ENCODE measurements at places on chromosomes 1 and 21. TPM values are rescaled to one million over a fixed set of nuclear protein-coding genes. Genes with fewer than 3 reads are reported as not detected.

GRCh38 chr21:41211060-41211805 is 43.3 kb downstream of the BACE2 start:
- H3K27ac ChIP-seq = no peak overlapping the region
- H3K36me3 ChIP-seq = no peaks in the 10 kb centered on the region
- H3K4me1 ChIP-seq = peaks cover 6% of the 10 kb centered on the region
- no peak for DNase-seq
- no peaks in the 10 kb centered on the region for H3K27me3 ChIP-seq

The ANKRD34A gene
- 0.87 TPM for total RNA-seq

GRCh38 chr1:25794325-25794724 is 5.7 kb upstream of the SELENON start:
- H3K4me3 ChIP-seq = no peak overlapping the region
- peaks cover 4% of the 10 kb centered on the region for H3K4me1 ChIP-seq
- no peaks in the 10 kb centered on the region for H3K36me3 ChIP-seq

DNA sequence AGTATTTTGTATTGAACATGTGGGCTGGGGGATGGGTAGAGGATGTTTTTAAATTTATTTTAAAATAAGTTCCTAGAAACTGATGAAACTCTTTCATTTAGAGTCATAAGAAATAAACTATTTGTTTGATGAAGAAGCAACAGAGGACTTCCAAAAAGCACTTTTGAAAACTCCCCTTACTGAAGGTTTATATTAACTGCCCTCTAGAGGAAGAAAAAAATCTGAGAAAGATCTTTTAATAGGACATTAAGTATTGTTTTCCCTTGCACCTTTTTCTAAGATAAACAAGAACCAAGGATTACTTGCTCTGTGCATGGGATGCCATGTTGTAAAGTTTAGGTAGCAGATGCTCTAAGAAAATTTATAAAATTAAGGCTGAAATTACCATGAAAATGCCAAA is 14.1 kb downstream of the DISP1 start:
- peak overlapping the region; percentile 83 for H3K27ac ChIP-seq
- no peaks in the 10 kb centered on the region for H3K36me3 ChIP-seq
- no peaks in the 10 kb centered on the region for H3K27me3 ChIP-seq
- no peak for DNase-seq
- peaks cover 10% of the 10 kb centered on the region for H3K4me1 ChIP-seq
- H3K4me3 ChIP-seq = no peak overlapping the region

The MPZ gene
- 1,761 TPM for total RNA-seq

DNA sequence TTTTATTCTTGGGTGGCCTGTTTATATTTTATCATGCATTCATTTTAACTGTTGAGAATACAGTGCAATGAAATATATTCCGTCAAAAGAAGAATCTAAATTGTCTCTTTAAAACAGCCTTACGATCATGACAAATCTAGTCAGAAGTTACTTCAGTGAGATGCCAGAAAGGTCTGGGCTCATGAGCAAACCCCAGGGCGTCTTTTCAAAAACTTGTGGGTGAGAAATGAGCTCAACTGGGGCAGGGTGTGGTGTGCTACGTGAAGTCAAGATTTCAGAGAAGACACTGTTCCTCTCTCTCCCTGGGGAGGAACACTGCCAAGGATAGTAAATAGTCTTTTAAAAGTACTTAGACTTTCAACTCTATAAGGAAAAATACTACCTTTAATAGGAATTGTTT is 13.4 kb upstream of the UAP1 start:
- H3K36me3 ChIP-seq = no peaks in the 10 kb centered on the region
- DNase-seq = peak; percentile 78
- no peaks in the 10 kb centered on the region for H3K27me3 ChIP-seq
- peaks cover 6% of the 10 kb centered on the region for H3K4me1 ChIP-seq

DNA sequence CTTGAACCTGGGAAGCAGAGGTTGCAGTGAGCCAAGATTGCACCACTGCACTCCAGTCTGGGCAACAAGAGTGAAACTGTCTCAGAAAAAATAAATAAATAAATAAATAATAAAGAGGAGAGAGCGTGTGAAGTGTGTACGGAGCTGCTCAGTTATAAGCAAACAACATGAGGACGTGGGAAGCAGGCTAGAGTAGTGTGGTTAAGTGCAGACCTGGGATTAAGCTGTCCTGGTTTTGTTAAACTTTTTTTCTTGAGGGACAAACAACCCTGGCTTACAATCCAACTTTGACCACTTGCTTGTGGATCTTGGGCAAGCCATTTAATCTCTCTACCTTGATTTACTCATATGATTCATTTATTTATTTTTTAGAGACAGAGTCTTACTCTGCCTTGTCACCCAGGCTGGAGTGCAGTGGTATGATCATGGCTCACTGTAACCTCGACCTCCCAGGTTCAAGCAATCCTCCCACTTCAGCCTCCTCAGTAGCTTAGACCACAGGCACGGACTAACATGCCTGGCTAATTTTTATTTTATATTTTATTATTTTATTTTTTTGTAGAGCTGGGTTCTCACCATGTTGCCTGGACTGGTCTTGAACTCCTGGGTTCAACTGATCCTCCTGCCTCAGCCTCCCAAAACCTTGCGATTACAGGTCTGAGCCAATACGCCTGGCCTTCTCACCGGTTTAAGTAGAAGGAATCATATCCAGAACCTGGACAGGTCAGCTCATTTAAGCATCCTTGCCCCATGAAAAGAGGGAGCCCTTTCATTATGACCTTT is 52.7 kb downstream of the RPS6KA1 start:
- no peaks in the 10 kb centered on the region for H3K36me3 ChIP-seq
- no peak overlapping the region for H3K4me3 ChIP-seq
- no peak overlapping the region for H3K27ac ChIP-seq
- DNase-seq = no peak

GRCh38 chr21:30268608-30269197 is 14.0 kb downstream of the KRTAP24-1 start:
- H3K4me1 ChIP-seq = no peaks in the 10 kb centered on the region
- no peak overlapping the region for H3K27ac ChIP-seq
- DNase-seq = no peak
- H3K36me3 ChIP-seq = no peaks in the 10 kb centered on the region

GRCh38 chr21:44018813-44019567 is 6.9 kb downstream of the TRAPPC10 start:
- peaks cover 5% of the 10 kb centered on the region for H3K4me1 ChIP-seq
- H3K4me3 ChIP-seq = no peak overlapping the region
- no peak overlapping the region for H3K27ac ChIP-seq
- H3K36me3 ChIP-seq = no peaks in the 10 kb centered on the region

DNA sequence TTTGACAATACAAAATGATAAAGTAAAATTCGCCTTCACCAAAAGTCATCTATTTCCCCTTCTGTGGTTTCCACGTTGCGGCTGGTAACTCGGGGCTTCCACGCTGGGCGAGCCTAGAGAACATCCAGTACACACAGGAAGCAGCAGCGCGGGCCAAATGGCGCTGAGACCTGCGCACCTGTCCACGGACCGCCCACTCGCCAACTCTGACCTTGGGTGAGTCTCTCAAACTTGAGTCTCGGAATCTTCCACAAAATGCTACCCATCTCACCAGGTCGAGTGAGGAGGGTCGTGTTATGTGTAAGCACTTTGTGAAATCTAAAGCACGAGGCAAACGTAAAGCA is 820 bp upstream of the TTF2 start:
- peak overlapping the region; percentile 80 for H3K4me3 ChIP-seq
- no peaks in the 10 kb centered on the region for H3K36me3 ChIP-seq
- H3K27ac ChIP-seq = peak overlapping the region; percentile 80
- peaks cover 15% of the 10 kb centered on the region for H3K4me1 ChIP-seq
- peak; percentile 7 for DNase-seq

DNA sequence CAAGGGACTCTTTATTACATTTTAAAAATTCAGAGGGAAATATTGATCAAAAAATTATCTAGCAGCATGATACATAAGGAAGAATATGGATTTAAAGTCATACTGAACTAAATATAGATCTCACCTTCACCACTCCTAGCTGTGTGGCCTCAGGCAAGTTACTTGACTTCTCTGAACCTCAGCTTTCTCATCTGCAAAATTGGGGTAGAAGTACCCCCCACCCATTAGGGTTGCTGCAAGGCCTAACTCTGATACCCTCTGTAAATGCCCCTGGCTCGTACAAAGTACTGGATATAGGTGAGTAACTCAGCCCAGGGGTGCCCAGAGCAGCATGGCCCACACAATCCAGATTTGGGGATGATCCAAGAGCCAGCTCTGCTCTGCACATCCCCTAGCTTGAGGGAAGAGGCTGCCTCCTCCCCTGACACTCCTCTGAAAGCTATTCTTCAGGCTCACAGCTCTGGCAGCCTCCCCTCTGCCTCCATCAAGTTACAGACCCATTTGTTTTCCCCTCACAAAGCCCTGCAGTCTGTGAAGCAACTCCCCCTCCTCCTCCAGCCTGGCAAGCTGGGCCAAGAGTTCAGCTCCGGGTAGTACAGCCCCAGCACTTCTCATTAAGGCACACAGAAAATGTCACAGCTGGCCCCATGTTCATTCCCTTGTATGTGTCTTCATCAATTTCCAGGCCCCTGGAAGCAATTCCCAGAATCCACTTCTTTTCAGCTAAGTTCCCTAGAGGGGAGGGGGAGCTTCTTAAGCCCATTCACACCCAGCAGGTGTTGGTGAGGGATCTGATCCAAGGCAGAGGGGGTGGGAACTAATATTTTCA is 143.7 kb downstream of the PLPP3 start:
- H3K27ac ChIP-seq = peak overlapping the region; percentile 54
- DNase-seq = no peak
- H3K4me3 ChIP-seq = no peak overlapping the region
- H3K27me3 ChIP-seq = no peaks in the 10 kb centered on the region
- H3K36me3 ChIP-seq = no peaks in the 10 kb centered on the region

- no peaks in the 10 kb centered on the region for H3K36me3 ChIP-seq
These were observed 4.8 kb upstream of the COL6A1 start for GRCh38 chr21:45976701-45977311.

The NUF2 gene
- total RNA-seq = not detected

The PRKAA2 gene
- total RNA-seq = 11.6 TPM

- H3K4me1 ChIP-seq = no peaks in the 10 kb centered on the region
- DNase-seq = no peak
- no peak overlapping the region for H3K27ac ChIP-seq
- H3K36me3 ChIP-seq = no peaks in the 10 kb centered on the region
- no peak overlapping the region for H3K4me3 ChIP-seq
These were observed 94.5 kb downstream of the ROR1 start for GRCh38 chr1:63868268-63868781.

The SMIM34 gene
- total RNA-seq = not detected

GRCh38 chr21:45264146-45264911 is 23.4 kb downstream of the POFUT2 start:
- H3K27me3 ChIP-seq = no peaks in the 10 kb centered on the region
- no peaks in the 10 kb centered on the region for H3K4me1 ChIP-seq
- DNase-seq = no peak
- H3K27ac ChIP-seq = no peak overlapping the region

GRCh38 chr1:175078629-175079028 is 11.0 kb downstream of the TNN start:
- H3K4me3 ChIP-seq = no peak overlapping the region
- no peaks in the 10 kb centered on the region for H3K27me3 ChIP-seq
- H3K4me1 ChIP-seq = peaks cover 1% of the 10 kb centered on the region
- DNase-seq = no peak
- no peak overlapping the region for H3K27ac ChIP-seq

DNA sequence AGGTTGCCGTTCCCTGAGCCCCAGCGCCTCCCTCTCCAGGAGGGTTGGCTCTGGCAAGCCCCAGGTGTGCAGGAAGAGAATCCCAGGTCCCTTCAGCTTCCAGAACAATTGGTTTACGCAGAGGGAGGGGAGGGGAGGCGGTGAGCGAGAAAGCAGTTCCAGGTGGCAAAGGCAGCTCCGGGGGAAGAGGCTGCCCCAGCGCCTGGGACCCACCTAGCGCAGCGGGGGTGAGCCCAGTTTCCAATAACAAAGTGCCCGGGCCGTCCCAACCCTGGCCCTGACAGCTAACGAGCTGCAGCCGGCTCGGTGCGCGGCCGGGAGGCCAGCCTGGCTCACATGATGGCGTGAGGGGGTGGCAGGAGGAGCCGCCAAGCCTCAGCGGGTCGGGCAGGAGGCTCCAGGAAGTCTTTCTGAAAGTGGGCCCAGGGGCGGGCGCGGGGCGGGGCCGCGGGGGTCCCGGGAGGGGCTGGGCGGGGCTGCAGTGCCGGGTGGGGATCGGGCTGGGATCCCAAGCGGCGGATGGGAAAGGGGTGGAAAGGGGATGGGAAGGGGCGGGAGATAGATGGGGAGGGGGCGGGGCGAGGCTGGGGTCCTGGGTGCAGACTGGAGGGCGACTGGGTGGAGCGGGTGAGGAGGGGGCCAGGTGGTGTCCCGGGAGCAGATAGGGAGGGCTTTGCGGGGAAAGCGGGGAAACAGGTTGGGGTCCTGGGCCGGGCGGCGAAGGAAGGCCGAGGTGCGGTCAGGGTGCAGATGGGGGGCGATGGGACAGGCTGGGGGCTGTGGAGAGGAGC is 22.8 kb downstream of the DHRS3 start:
- no peaks in the 10 kb centered on the region for H3K36me3 ChIP-seq
- H3K27me3 ChIP-seq = no peaks in the 10 kb centered on the region
- peak overlapping the region; percentile 91 for H3K27ac ChIP-seq

The AADACL4 gene
- not detected for total RNA-seq

DNA sequence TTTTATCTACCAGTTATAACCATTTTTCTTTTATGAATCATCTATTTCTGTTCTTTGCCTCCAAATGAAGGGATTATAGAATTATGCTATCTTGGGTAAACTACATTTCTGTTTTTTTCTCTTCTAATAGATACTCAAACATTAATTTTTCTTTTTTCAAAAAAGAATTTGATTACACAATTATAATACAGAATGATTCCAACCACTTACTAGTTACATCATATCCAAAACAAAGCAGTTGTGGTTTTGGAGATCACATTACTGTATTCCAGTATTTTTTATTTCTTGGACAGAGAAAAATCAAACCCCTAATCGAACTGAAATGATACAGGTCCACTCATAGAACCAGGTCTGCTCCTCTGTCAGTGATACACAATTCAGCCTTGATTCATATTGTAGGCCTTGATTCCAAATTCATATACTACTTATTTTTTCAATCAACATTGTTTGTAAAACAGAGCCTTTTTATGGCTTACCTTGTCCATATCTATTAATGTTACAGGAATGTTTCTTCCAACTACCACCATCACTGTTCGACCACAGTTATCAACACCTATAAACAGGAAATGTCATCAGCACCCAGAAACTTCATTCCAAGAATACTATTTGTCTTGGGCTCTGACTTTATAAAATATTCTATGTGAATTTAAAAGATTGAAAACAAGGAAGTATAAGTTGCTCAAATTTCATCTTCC is 43.2 kb downstream of the GDAP2 start:
- H3K27me3 ChIP-seq = no peaks in the 10 kb centered on the region
- peaks cover 22% of the 10 kb centered on the region for H3K36me3 ChIP-seq
- H3K27ac ChIP-seq = no peak overlapping the region
- H3K4me3 ChIP-seq = no peak overlapping the region
- DNase-seq = no peak

DNA sequence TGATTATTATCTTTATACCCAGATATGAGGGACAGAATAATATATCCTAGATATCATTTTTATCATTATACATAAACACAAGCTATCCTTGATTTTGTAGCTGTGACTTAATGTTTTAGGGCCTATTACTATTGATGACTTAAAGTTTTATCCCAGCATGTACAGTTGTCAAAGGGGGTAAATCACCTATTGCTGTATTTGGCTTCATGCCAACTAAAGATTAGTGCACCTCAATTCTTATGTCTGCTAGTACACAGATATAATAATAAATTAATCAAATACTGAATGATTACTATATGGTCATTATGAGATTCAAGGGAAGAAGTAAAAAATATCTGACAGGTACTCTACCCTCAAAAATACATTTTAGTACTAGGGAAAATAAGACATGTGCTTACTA is 84.0 kb downstream of the SYT14 start:
- H3K36me3 ChIP-seq = no peaks in the 10 kb centered on the region
- H3K27ac ChIP-seq = no peak overlapping the region
- no peaks in the 10 kb centered on the region for H3K4me1 ChIP-seq
- no peak overlapping the region for H3K4me3 ChIP-seq
- H3K27me3 ChIP-seq = no peaks in the 10 kb centered on the region
- no peak for DNase-seq

The LDLRAD2 gene
- total RNA-seq = not detected

The SPRR2E gene
- not detected for total RNA-seq

The KCNC4 gene
- total RNA-seq = 2.9 TPM

The TNFRSF4 gene
- total RNA-seq = 0.39 TPM

Data from tibial nerve (tissue), 4 donors.